ENCODE measurements at places on chromosomes 6 and 20. TPM values are rescaled to one million over a fixed set of nuclear protein-coding genes. Genes with fewer than 3 reads are reported as not detected.
A peak's percentile ranks its signal among the peaks of the same experiment; 100 is the strongest.

Gene STMN3
- 17.6 TPM for total RNA-seq

Gene SSTR4
- total RNA-seq, result not detected

Gene TMEM244
- total RNA-seq, result not detected

Gene TRAPPC3L
- not detected for total RNA-seq

Gene CALHM5
- total RNA-seq, result not detected

Gene ENTPD6
- 34.3 TPM for total RNA-seq

Gene TJAP1
- 35.6 TPM for total RNA-seq

GRCh38 chr20:53639647-53640440, 46.2 kb upstream of the ZNF217 start:
- DNase-seq, result no peak

- DNase-seq, result peak; percentile 90
Observed at GRCh38 chr6:1524040-1524480, 85.7 kb upstream of the FOXC1 start.

- no peak for DNase-seq
Observed at GRCh38 chr6:24844903-24845302, 46.2 kb upstream of the ARMH2 start.

DNA sequence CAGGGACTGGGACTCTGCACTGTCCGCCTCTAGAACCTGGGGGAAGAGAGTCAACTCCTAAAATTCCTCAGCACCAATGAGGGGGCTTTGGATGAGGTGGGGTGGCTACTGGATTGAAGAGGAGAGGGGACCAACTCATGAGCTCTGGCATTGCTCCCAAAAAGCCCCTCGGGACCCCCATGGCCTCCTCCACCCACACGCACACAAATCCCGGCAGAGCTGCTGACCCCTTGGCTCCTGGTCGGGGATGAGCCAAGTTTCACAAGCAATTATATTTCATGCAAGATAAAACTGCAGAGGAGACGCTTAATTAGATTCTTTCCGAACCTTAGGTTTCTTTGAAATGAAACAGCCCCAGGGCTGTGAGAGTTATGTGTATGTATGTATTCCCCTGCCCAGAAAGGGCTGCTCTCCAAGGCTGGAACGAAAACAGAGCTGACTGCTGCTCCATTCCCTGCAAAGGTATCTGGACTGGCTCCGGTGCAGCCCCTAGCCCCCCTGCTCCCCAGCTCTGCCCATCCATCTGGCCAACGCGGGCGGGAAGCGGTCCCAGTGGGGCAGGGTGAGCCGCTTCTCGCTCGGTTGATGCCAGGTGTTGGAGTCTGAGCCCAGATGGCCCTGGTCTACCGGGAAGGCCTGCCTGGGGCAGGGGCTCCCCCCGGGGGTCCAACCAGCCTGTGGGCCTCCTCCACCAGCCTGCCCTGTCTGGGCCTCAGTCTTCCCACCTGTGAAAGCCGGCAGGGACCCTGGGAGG, 46.8 kb upstream of the STX16 start:
- no peak for DNase-seq

DNA sequence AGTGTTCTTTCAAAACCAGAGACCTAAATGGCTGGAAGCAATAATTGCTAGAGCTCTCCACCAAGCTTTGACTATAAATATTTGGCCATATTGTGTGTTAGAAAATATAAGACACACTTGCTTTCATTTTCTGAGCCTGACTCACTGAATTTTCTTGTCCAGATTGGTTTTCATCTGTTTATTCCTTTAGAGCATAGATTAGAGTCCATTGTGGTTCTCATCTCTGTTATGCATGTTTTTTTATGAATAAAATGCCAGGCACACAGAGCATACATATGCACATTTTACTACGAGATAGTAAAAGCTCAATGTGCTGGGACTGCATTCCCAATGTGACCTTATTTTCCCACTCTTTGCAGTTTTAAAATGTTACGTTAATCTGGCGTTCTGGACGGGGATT, 115.3 kb upstream of the MLIP start:
- DNase-seq, result no peak

GRCh38 chr6:158923805-158924498, 76.0 kb downstream of the RSPH3 start:
- DNase-seq, result no peak

- no peak for DNase-seq
Observed at GRCh38 chr6:17336425-17336824, 55.3 kb downstream of the RBM24 start.

DNA sequence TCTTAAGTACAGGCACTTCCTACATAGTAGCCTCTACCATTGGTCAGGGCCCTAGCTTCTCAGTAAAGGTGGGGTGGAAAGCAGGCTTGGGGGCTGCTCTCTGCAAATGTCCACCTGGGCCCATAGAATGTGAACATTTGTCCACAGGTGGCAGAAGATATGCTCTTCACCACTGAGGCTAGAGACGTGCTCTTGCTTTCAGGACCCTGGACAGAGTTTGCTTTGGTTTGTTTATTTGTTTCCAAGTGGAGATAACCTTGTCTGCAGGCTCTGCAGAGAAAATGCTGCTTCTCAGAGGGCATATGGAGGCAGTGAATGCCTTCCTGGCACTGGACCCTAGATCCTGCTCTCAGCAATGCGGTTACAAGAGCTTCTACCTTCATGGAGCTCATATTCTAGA, 129.0 kb downstream of the F13A1 start:
- no peak for DNase-seq

DNA sequence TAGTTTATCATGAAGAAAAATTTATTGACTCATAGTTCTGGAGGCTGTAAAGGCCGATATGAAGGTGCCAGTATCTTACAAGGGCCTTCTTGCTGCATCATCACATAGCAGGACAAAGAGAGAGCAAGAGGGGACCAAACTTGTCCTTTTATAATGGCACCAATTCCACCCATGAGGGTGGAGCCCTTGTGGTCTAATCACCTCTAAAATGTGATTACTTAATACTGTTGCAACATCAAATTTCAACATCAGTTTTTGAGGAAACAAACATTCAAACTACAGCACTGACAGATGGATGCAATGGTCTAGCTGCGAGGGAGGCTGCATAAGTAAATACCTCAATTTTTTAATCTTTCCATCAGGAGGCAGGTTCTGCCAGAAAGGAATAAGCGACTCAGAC, 76.7 kb upstream of the LAMA2 start:
- no peak for DNase-seq

- no peak for DNase-seq
Observed at GRCh38 chr20:23759306-23759940, 8.7 kb upstream of the CST1 start.

DNA sequence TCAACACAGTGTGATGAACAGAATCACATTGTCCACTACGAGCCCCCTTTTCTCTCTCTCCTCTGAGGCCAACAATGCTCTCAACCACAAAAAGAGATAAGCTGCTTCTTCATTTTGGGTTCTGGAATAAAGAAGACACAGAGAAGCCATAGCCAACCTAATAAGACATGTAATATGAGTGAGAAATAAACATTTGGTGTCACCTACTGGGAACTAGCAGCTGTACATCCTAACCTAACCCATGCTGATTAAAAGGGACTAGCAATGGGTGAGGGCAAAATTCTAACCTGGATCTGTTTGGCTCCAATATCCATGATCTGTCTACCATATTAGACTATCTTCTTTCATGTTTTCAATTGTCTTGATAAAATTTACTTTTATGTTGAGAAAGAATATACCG, 369.1 kb upstream of the MARCKS start:
- no peak for DNase-seq

GRCh38 chr20:61430228-61430624, 178.2 kb downstream of the CDH4 start:
- no peak for DNase-seq

- DNase-seq, result no peak
Observed at GRCh38 chr6:143063631-143064030, 2.9 kb downstream of the AIG1 start.

- DNase-seq, result peak; percentile 13
Observed at GRCh38 chr20:40966103-40966502, 62.5 kb upstream of the TOP1 start.

DNA sequence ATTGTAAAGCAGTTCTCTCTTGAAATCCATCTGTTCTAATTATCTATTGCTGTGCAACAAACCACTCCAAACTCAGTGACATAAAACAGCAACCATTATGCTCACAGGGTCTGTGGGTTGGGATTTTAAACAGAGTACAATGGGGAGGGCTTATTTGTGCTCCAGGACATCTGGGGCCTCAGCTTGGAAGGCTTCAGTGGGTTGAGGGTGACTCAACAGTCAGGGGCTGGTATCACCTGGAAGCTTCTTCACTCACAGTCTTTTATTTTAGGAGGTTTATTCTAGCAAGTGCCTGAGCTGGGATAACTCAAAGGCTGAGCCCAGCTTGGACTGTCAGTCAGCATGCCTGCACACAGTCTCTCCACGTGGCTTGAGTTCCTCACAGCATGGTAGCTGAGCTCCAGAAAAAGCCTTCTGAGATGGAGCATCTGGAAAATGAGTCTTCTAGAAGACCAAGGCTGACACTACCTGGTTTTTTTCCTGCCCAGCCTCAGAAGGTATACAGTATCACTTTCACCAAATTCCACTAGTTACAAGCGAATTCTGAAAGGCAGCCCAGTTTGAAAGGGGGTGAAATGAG, 234.6 kb upstream of the ID4 start:
- no peak for DNase-seq
